ENCODE measurements at places on chromosomes 11 and 22.

DNA sequence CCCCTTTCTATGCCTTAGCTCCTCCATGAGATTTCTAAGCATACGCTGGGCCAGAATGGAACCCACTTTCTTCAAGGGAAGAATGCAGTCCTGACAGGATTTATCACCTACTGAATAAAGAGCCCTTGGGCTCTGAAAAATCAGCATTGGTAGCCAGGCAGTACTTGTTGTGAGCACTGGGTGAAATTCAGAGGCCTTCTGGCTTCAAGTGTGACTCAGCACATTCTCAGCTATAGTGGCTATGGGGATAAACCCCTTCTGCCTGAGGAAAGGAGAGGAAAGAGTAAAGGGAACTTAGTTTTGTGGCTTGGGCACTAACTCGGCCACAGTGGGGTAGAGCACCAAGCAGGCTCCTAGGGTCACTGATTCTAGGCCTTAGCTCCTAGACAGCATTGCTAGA is 574.8 kb downstream of the JRKL start:
- peak; percentile 58 for DNase-seq

GRCh38 chr22:48842976-48843375 is 984.7 kb downstream of the BRD1 start:
- DNase-seq = no peak

- DNase-seq = no peak
Measured at GRCh38 chr11:91792779-91793262, 431.8 kb upstream of the FAT3 start.

DNA sequence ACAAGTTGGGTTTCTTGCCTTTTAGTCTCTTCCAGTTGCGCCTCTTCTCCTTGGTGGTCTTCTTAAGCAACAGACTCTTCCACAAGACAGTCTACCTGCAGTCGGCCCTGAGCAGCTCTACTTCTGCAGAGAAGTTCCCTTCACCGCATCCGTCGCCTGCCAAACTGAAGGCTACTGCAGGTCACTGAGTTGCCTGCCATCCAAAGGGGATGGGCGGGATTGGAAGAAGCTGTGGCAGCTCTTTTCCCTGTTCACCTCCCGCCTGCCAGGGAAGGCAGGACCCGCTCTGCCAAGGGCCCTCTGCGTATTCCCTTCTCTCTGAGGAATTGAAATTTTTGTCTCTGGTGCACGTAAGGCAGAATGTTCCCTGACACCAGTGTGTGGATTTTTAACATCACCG is 9.2 kb upstream of the STT3A start:
- DNase-seq = no peak

DNA sequence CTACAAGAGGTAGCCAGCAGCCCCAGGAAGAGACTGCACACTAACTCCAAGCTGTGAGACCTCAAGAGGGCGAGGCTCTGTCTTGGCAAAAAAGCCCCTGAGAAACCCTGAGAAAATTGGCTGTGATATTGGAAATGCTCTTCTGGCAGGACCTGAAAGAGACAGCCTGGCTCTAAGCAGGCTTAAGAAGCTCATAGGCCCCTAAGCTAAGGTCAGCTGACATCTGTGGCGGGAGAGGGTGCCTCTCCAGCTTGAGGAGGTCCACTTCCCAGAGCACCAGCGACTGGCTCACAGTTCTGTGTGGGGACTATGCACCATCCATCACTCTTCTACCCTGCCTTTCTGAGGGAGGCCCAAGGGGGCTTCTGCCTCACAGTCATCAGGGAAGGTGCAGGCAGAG is 12.4 kb downstream of the PLEKHA7 start:
- DNase-seq = no peak

DNA sequence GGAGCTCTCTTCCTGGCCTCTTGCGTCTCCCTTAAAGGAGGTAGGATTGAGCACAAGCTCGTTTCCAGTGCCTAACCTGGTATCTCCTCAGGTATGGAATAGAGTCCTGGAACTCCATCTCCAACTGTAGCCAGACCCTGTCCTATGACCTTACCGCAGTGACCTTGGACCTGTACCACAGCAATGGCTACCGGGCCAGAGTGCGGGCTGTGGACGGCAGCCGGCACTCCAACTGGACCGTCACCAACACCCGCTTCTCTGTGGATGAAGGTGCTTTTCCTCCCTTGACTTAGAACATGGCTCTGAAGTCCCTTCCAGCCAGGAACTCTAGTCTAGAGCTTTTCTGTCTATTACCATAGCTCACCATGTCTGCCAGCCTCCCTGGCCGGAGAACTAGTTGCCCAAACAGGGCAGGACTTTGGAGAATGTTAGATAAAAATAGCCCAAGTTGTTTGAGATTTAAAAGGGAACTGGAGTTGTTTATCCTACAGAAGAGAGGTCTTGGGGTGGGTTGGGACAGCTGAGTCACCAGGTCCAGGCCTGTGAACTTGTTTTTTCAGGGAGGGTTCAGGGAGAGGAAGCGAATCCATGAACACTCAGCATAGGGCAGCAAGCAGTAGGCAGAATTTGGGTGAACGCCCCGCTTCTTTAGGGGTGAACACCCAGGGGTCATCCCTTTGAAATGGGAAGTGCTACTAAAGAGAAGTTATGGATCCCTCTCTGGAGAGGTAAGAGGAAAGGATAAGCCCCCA is 3.3 kb downstream of the IL10RA start:
- DNase-seq = no peak

DNA sequence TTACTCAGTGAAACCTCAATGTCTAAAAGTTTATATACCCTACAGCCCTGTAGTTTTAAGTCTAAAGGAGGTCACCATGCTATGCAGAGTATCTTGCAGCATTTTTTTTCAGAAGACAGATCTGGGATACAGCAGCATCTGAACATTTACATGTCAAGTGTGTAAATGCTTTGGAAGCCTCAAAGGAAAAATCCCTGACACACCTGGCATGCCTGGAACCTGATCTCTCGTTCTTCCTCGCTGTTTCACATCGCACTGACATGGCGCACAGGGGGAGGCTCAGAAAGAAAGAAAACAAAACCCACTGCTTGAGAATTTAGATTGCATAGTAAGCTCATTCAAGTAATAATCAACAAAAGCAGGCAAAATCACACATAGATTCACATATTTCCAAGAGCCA is 31.0 kb downstream of the PAX6 start:
- no peak for DNase-seq

- no peak for DNase-seq
Measured at GRCh38 chr22:32636884-32637283, 162.3 kb downstream of the FBXO7 start.

DNA sequence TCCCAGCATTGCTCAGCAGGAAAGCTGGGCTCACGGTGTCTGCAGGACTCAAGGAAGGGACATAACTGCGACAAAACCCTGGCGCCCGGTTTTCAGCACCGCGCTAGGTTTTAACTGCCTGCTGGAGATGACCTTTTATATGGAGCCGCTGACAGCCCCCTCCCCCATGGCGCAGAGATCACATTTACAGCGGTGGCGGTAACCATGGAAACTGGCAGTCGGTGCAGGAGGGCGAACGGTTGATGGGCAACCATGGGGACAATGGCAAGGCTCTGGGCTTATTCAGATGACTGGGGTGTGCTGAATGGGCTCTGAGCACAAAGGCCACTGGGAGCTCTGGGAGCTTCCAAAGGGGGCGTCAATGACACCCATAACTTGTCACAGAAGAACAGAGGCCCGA is 37.2 kb downstream of the CELSR1 start:
- DNase-seq = peak; percentile 43

GRCh38 chr22:18966748-18967147 is 30.7 kb upstream of the PRODH start:
- DNase-seq = no peak

DNA sequence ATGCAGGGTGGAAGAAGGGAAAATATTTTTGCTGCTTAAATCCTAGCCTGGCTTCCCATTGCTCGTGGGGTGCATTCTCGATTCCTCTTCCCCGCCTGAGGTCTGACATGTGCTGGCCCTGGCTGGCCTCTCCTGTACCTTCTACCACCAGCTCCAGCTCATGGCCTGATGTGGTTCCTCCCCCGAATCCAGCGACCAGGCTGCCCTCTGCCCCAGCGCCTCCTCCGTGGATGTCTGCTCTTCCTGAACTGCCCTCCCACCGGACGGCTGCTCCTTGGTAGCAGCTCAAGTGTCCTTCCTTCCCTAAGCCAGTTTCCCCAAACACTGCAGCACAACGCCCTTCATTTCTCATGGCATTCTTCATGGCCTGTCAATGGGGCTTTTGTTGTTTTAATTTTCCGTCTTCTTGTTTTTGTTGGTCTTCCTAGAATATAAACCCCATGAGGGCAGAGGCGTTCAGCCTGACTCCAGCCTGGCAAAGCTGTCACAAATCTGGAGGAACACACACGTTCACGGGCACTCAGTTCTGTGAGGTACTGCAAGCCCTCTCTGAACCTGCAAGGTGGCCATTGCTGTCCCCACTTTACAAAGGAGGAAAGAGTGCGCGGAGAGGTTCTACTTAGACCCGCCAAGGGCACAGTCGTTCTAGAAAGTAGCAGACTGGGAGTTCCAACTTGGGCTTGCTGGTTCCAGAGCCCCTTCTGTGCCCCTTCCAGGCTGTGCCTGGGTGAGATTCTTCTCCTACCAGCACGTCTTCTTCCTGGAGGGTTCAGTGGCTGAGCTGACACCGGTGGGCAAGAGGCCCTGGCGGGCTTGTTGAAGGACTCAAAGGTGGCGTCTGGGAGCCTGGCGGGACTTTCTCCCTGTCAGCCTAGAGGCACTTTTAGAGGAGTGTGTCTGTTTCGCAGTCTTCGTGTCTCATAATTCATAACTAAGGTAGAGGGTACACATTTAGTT is 953 bp upstream of the LRP5 start:
- no peak for DNase-seq

- DNase-seq = no peak
Measured at GRCh38 chr11:15396778-15397177, 282.1 kb downstream of the INSC start.

DNA sequence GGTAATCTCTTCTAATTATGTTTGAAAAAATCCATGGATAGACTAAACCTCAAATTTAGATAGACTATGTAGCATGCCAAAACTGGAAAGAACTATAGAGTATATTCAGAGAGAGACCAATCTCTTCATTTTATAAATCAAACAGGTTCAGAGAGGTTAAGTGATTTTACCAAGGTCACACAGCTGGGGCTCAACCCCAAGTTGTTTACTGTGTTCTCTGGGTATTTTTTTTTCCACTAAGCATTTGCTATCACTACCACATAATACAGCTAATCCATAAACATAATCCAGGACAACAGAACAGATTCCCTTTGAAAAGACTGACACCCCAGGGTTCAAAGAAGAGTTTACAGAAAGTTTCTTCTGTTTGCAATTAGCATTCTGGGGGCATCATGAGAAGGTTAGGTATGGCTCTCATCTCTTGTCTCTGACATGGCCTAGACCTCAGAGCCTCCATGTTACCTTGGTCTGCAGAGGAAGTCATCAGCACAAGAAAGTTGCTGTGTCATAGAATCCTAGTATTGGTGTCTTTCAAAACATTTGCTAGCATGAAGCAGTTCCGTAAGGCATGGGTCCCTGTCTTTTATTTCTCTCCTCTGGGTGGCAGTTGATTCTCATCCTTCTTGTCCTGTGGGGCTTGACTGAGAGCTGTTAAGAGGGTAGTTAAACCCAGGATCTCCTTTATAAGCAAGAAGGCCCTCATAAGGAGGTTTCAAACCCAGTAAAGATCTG is 94.5 kb upstream of the HSD17B12 start:
- DNase-seq = no peak

DNA sequence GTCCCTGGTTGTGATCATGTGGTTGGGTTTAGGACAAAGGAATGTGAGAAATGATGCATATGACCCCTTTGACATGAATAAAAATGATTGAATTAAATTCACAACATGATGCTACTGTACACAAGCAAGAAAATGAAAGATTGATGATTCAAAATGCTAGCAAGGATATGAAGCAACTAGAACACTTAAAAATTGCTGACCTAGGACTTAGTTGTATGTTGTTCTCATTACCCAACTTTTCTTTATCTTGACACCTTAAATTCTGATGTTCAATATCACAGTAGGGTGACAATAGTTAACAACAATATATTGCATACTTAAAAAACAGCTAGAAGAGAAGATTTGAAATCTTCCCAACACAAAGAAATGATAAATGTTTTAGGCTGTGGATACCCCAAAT is 20.6 kb downstream of the OR52A5 start:
- no peak for DNase-seq

DNA sequence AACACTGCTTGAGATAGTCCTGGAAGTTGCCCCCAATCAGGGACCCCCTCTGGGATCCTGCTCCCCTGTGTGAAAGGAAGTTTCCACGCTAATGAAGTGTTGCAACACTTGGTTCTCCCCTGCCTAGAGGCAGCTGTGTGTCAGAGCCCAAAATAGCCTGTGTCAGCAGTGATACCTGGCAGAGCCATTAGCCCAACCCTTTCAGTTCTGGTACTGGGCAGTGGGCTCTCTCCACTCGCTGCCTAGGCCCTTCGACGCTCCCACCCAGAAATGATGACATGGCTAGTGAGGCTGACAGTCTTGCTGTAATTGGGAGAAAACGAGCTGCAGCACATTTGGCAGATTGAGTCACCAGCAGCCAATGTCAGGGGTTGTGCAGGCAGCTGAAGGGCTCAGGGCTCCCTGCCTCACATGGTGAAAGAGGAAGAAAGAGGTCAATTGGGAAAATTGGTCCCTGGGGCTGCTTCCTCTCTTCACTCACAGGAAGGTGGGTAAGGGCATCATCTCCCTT is 1.4 kb upstream of the NXF1 start:
- no peak for DNase-seq

DNA sequence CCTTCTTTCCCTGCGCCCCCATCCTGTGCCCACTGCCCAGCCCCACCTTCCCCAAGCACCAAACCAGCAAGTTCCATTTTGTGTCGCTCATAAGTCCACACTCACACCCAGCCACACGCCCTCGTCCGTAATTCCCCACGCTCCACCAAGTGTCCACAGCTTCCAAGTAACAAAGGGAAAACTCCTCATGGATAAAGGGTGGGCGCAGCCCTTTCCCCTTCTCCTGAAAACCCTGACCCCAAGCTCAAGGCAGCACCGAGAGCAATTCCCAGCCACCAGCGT is 458 bp downstream of the FXYD6 start:
- DNase-seq = no peak

- DNase-seq = no peak
Measured at GRCh38 chr22:29218758-29219408, 13.2 kb downstream of the EMID1 start.

All from common myeloid progenitor, CD34-positive (primary cell).